Esophagus mucosa (tissue), 1 donor: ENCODE measurements at places on chromosomes 6 and 20. TPM values are rescaled to one million over a fixed set of nuclear protein-coding genes. Genes with fewer than 3 reads are reported as not detected.

UNC5CL gene
- total RNA-seq = 0.56 TPM

ELOVL2 gene
- 0.04 TPM for total RNA-seq

CST2 gene
- not detected for total RNA-seq

PCSK2 gene
- 0.12 TPM for total RNA-seq
